ENCODE measurements at places on chromosomes 1 and 21.

DNA sequence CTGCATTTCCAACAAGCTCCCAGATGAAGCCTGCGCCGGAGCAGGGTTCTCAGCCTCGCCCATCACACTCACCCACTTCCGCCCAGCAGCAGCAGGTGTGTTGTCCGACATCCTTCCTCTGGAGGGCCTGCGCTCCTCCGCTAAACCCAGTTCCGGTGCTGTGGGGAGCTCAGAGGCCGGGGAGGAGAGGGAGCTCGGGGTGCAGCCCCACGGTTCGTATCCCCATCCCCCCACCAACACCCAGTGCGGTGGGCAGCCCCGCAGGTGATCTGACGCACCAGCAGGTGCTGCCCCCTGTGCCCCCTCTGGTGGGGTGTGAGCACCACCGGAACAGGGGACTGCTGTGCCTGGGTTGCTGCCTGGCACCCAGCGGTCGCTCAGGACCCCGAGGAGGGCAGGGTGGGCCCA is 3.4 kb upstream of the PEX10 start:
- no peak for DNase-seq

DNA sequence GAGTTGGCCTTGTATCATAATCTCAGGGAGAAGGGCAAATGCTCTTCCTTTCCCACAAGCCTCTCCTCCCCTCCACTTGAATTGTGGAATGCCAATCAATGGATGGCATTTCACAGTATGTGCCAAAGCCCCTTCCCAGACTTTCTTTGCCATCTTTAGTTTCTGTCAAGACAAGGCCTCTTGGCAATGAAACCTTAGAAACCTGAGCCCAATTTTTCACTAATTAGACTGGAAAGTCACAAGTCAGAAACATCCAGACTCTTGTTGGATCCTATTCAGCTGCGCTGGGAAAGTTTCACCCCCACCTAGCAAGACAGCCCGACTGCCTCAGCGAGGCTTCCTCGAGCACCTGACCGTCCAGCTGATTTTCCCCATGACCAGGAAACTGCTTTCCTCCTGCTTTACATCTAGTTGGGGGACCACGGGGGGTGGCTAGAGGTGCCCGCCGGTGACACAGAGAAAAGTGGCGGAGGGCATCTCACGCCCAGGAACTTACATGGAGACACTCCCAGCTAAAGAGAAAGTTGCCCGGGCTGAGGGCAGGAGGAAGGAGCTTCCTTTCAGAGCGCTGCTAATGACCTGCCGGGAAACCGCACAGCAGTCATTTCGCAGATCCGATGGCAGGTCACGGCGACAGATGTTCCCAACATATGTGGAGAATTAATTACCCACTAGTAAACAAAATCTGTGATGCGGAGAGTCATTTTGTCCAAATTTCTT is 302.6 kb upstream of the RRP15 start:
- DNase-seq = no peak

- DNase-seq = no peak
These were observed 156.3 kb downstream of the C1orf94 start for GRCh38 chr1:34332996-34333395.

GRCh38 chr1:85372683-85373377 is 92.1 kb downstream of the DDAH1 start:
- DNase-seq = no peak

GRCh38 chr1:81325397-81325796 is 475.3 kb upstream of the ADGRL2 start:
- DNase-seq = no peak

DNA sequence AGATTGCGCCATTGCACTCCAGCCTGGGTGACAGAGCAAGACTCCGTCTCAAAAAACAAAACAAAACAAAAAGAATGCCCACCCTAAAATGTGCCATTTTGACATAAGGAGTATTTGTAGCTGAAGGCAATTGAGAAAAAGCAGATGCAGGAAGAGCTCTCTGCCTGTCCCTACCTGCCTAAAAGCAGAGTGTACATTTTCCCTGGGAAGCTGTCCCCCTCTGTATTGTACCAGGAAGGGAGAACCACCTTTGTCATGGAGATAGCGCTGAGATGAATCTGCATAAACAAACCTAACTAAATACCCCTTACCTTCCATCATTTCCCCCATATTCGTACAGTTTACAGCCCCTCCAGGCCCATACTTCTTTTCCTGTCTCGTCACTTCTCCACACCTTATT is 94.4 kb upstream of the SLC45A1 start:
- DNase-seq = no peak

- DNase-seq = peak; percentile 54
These were observed 51.8 kb downstream of the KCNJ15 start for GRCh38 chr21:38308532-38309119.

GRCh38 chr1:16112596-16113555 is 39.4 kb upstream of the FAM131C start:
- DNase-seq = no peak

DNA sequence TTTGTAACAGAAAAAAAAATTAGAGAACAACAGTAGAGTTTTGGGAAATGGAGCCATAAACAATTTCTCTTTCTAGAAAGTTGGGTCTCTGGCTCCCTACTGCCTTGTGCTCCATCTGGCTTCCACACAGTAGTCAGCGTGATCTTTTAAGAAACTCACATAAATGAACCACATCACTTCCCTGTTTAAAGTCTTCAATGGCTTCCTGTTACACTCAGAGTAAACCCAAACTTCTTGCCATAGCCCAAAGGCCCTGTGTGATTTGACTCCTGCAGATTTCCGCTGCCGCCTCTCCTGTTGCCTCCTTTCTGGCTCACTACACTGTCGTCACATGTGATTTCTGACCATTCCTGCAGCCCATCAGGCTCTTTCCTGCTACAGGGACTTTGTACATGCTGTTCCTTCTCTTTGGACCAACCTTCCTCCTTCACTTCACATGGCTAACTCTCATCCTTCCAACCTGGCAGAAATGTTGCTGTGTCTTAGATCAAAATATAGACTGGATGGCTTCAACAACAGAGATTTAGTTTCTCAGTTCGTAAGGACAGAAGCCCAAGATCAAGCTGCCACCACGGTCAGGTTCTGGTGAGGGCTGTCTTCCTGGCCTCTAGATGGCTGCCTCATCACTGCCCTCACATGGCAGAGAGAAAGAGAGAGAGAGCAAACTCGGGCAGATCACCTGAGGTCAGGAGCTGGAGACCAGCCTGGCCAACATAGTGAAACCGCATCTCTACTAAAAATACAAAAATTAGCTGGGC is 34.0 kb downstream of the OPRD1 start:
- no peak for DNase-seq

DNA sequence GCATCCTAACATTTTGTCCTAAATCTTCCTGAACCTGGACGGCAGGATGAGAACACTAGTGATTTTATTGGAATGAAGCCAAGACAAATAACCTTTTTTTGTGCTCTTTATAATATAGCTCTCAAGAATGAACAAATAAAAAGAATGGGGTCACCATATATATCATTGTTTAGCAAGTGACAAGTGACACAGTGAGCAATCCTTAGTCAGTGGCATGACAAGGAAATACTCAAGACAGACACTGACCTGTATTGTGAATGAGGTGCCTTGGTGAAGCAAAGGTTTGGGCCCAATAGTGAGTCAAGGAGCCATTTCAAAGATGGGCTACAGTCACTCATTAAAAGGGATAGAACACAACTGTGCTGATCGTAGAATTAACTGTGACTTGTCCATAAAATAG is 35.7 kb downstream of the PTGFR start:
- DNase-seq = no peak

DNA sequence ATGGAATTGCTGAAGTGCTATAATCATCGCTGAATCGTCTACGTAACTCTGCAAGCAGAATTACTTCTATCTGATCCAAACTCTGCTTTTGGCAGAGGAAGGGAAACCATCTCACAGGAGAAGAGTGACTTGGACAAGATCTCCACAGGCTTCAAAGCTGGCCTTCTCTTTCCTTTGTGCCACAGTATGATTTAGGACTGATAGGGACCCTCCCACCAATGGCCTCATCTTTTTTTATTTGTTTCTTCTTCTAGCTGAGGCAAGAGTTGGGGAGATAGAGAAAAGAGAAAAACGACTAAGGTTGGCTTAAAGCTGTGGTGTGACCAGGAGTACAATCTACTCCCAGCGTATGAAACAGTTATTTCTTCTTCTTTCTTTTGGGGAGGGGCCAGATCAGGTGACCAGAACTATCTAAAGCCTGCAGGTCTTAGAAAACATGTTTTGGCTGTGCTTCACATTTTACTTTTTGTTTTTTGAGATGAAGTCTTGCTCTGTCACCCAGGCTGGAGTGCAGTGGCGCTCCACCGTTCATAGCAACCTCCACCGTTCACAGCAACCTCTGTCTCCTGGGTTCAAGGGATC is 35.0 kb downstream of the ZNF496 start:
- DNase-seq = no peak

- no peak for DNase-seq
These were observed 14.3 kb downstream of the EGLN1 start for GRCh38 chr1:231407547-231408396.

DNA sequence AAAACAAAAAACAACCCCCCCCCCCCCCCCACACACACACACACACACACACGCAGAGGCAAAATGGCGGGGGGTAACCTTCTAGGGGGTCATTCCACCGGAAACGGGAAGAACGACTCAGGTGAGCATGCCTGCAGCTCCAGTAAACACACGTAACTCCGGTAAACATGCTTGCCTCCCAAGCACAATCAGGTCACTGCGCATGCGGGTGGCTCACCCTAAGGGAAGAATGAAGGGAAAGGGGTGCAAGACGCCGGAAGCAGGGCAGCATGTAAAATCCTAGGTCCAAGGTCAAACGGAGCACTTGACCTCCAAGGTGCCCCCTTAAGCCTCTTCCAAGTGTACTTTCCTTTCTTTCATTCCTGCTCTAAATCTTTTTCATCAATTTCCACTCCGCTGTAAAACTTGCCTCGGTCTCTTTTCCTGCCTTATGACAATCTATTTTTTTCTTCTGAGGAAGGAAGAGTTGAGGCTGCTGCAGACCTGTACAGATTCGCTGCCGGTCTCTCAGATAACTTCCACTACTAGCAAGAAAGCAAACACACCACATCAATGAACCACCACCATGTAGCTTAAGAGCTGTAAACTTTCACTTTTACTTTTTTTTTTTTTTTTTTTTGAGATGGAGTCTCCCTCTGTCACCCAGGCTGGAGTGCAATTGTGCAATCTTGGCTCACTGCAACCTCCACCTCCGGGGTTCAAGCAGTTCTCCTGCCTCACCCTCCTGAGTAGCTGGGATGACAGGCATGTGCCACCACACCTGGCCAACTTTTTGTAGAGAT is 21.0 kb upstream of the CBR3 start:
- no peak for DNase-seq
